ENCODE measurements at places on chromosomes 1 and 21. TPM values are rescaled to one million over a fixed set of nuclear protein-coding genes. Genes with fewer than 3 reads are reported as not detected.
A peak's percentile ranks its signal among the peaks of the same experiment; 100 is the strongest.

Gene CITED4
- 17.2 TPM for total RNA-seq

Gene CRYBG2
- 1.2 TPM for total RNA-seq

Gene RHD
- total RNA-seq, result 5.0 TPM

Gene FHL3
- 4.9 TPM for total RNA-seq

Gene PATJ
- total RNA-seq, result 72.1 TPM

Gene TMEM52
- total RNA-seq, result 0.52 TPM

Gene CFAP107
- not detected for total RNA-seq

Gene KLF17
- not detected for total RNA-seq

DNA sequence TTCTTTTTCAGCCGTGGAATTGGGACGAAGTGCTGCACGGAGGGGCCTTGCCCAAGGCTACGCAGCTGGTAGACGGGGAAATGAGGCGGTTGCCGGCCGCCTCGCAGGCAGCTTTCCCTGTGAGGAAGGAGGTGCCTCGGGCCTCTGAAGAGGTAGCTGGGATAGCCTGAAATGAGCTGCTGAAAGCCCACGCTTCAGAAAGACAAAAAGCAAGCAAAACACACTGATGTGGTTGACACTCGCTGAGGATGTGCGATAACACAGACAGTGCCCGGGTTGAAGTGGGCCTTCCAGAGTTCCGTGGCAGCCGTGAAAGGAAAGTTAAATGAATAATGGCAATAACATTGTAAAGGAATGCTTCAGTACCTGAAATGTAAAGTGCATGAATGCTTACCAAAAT lies 47.2 kb downstream of the S1PR1 start:
- no peak for DNase-seq

DNA sequence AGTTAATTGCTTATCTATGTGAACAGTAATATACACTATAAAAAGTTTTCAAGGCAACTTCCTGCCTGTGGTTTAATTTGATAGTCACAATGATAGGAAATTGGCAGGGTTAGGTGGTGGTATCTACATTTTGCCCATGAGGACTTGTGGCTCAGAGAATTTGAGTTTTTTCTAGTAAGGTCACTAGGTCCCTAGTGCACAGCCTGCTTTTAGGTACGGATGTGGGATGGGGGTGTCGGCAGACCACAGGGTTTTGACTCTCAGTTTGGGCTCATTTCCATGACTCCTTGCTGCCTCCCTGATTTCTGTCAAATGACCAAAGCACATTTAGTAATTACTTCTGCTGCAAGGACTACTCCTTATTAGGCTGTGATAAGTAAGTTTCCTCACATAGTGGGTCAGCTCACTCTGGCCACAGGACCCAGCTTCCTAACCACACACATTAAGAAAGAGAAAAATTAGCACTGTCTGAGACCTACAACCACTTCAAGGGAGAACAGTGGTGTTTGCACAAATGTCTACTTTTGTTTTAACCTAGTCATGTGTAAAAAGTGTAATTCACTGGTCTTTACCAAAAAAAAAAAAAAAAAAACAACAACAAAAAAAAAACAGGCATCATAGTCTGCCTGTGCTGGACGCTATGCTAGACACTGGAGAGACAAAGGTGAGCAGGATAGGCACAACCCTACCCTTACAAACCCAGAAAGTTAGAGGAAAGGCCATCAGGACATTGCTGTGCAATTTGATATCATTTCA lies 43.7 kb downstream of the MRPL39 start:
- no peak for DNase-seq

GRCh38 chr1:117613969-117614729 lies 8.3 kb downstream of the TENT5C start:
- DNase-seq, result no peak

DNA sequence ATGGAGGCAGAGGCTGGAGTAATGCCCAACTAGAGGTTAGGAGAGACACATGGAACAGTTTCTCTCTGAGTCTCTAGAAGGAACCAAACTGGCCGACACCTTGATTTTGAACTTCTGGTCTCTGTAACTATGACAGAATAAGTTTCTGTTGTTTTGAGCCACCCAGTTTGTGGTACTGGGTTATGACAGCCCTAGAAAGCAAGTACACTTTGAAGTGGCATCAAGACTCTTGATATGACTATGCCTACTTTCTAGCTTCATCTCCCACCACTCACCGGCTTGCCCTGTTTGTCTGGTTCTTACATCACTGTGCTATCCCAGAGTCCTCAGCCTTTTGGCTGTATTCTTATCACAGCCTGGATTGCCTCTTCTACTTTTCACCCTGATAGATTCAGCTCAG lies 230.3 kb upstream of the USP24 start:
- no peak for DNase-seq

DNA sequence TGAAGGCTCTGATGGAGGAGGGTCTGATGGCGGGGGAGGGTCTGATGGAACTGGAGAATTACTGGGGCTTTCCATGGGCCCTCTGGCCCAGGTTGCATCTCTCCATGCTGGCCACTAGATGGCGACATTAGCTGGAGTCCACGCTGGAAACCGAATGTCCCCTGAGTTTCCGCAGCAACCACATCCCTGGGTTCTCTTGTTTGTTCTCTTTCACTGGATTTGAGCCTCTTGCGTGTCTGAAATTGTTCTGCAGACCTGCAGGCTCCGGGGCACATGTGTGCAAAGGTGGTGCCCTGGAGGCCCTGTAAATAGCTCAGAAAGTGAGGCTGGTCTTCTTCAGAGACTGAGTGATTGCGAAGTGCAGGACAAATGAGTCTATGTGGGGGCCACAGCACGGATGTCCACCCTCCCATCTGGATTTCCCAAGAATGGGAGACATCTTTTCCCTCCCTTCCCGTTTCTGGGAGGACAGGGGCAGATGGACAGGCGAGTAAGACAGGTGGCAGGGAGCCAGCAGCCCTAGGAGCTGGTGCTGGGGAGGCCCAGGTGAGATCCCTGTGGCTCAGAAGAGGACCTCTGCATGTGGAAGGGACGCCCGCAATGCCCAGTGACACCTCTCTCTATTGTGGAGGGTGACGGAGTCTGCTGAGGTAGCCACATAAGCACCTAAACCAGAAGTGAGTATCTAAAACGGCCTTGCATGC lies 73.2 kb upstream of the ABCG1 start:
- peak; percentile 33 for DNase-seq

DNA sequence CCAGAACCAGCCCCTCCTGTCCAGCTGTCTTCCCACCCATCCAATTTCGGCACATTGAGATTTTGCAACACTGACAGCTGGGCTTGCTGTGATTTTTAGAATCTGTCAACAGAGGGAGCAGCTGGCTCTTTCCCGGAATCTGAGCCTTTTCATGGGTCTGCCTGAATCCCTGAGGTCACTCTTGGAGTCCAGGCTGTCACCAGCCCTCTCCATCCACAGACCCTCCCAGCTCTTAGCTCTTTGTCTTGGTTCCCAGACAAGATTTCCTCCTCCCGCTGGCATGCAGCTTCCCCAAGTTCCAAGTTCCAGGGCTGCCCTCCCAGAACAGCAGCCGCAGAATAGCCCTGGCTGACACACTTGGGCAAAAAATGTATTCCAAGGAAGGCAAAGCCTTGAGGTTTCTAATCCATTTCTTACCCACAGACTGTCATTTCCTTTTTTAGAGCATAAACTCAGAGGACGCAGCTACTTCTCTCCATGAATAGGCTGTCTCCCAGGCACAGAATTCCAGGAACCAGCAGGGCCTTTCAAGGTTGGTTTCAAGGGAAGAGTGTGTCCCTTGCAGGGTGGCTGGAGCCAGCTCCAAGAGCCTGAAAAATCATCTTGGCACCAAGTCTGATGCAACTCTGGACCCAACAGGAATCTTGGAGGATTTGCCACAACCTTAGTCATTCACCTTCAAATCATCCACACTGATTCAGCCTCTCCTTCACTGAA lies 7.1 kb upstream of the TMEM61 start:
- no peak for DNase-seq

DNA sequence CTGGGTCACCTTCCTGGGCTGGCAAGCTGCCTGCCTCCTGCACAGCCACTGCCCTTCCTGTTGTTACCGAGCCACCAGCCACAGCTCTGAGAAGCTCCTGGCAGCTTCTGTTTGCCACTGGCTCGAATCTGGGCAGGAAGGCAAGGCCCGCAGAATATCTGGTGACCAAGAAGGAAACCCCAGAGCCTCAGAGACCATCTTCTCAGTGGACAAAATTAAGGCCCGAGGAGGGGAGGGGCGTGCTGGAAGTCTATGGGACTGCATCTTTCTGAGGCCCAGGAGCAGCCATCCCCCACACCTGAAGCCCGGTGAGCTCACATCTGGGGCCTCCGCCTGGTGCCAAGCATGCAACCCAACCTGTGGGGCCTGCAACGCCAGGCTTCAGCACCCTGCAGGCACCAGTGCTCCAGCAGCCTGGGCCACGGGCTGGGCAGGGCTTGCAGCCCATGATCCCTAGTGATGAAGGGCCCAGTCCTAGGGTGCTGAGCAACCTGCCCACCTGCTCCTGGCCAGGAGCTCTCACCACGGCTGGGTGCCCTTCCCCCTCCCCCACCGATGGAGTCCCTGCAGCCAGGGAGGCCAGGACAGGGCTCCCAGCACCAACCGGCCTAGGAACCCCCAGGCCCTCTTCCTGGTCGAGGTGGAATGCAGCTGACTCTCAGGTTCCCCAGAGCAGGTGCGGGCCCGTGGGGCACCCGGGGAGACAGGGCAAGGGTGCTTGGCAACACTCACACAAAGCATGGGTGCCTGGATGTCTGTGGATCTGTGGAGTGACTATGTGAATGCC lies 879 bp downstream of the CPTP start:
- no peak for DNase-seq

DNA sequence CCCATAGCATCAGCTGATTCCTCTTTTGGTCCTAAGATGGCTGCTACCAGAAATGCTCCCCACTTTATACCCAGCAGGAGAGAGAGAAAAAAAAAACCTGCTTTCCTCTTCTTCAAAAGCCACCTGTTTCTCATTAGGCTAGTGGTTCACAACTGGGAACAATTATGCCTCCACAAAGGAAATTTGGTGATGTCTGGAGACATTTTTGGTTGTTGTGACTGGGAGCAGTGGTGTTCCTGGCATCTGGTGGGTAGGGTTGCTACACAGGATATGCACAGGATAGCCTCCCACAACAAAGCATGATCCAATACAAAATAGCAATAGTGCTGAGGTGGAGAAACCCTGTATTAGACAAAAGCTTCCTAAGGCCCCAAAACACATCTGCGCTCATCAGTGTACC lies 38.5 kb upstream of the SGIP1 start:
- DNase-seq, result no peak

DNA sequence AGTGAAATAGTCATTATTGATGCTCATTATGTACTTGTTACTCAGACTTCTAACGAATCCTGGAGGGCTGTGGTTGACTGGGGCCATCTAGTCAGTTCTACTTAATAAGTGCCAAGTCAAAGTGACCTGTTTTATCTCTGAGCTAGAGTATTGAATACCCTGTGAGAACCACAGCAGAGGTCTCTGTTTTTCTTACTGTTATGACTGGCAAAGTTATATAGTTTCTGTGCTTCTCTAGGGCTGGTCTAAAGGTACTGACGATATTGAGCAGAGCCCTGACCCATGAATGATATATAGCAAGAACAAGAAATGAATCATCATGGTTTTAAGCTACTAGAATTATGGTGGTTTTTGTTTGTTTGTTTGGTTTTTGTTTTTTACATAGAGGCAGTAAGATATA lies 555.8 kb downstream of the PLA2G4A start:
- DNase-seq, result no peak

DNA sequence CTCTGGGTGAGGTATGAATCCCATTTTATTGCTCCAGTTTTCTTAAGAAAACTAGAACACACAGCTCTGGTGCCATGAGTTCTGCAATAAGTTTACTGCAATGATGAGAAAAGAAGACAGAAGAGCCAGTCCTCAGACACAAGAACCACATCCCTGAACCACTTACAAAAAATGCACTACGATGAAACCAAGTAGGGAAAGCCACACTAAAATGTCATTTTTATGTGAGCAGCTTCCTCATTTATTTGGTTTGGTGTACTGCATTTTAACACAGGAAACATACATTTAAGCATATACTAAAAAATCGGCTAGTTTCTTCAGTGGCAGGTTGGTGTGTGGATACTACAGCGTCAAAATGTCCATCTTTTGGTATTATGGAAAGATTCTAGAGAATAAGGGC lies 95.9 kb downstream of the PTPN14 start:
- DNase-seq, result no peak

DNA sequence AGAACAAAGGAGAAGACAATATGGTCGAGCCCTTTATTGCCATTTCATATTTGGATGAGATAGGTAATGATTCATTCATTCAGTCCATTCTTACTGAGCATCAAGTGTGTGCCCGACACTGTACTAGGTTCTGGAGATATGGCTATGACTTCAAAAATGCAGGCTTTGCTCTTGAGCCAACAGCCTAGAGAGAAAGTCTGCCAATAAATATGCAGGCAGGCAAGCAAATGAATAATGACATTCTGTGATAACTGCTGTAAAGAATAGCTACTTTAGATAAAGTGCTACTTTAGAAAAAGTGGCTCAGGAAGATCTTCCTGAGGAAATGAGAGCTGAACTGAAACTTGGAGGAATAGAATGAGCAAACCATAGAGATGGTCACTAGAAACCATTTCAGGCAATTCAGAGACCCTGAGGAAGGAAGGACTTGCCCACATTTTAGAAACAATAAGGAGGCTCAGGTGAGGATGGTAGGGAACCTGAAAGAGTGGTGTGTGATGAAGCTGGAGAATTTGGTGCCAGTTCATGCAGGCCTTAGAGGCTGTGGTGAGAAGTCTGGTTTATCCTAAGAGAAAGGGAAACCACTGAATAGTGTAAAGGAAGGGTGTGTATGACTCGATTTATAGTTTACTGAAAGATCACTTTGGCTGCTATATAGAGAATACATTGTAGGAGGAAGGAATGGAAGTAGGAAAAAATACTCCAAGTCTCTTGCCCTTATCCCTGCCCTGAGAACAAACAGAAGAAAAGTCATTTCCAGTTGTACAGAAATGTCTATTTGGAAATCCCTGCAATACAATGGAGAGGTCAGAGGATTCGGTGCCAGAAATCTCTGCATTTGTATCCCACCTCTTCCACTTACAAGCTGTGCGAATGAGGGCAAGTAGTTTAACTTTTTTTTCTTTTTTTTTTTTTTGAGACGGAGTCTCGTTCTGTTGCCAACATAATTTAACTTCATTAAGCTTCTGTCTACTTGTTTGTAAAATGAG lies 167.9 kb downstream of the VPS13D start:
- no peak for DNase-seq

- DNase-seq, result no peak
Observed at GRCh38 chr1:193070942-193071341, 11.5 kb downstream of the RO60 start.

GRCh38 chr1:115409094-115410015 lies 71.3 kb upstream of the NGF start:
- DNase-seq, result no peak

DNA sequence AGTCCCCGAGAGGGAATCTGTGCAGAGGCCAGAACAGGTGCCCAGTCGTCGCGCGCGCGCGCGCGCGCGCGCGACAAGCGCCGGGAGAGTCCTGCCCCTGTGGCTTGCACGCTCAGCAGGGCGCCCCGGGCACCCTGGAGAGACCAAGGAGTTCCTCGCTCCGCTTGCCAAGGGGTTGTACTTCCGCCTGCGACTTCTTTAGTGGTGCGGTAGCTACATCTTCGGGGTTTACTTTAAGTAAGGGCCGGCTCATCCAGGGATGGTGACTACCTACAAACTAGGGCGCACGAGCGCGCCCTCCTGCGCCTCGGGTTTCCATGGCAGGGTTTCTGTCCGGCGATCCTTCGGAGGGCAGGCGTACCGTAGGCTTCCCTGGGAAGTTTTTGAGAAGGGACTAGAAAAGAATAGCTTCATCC lies 1.4 kb downstream of the LHX4 start:
- DNase-seq, result no peak

GRCh38 chr1:111164151-111164550 lies 24.1 kb downstream of the CEPT1 start:
- no peak for DNase-seq
